ENCODE measurements at places on chromosomes 5 and 9.

DNA sequence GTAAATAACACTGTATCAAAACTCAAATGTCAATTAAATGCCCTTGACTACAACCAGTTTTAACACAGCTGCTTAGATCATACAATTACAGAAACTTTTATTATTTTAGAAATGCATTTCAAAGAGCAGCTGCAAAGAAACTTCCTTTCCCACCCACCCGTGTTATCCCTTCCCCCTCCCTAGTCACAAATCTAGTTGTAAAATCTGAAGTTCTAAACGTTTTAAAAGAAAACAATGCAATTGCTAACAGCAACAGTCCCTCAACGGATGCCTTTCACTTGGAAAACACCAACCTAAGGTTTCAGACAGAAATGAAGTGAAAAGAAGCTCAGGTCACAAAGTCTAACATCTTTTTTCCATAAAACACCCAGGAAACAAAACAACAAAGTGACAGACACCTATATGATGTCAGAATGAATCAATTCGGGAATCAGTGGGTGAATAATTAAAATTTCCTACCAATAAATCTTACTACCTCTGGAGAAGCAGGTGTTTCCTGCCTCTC, 100.3 kb downstream of the FBXW11 start:
- no peak for DNase-seq

- no peak for DNase-seq
Measured at GRCh38 chr9:113409883-113410206, 630 bp downstream of the POLE3 start.

- DNase-seq: no peak
Measured at GRCh38 chr9:7756088-7756487, 43.5 kb downstream of the DMAC1 start.

DNA sequence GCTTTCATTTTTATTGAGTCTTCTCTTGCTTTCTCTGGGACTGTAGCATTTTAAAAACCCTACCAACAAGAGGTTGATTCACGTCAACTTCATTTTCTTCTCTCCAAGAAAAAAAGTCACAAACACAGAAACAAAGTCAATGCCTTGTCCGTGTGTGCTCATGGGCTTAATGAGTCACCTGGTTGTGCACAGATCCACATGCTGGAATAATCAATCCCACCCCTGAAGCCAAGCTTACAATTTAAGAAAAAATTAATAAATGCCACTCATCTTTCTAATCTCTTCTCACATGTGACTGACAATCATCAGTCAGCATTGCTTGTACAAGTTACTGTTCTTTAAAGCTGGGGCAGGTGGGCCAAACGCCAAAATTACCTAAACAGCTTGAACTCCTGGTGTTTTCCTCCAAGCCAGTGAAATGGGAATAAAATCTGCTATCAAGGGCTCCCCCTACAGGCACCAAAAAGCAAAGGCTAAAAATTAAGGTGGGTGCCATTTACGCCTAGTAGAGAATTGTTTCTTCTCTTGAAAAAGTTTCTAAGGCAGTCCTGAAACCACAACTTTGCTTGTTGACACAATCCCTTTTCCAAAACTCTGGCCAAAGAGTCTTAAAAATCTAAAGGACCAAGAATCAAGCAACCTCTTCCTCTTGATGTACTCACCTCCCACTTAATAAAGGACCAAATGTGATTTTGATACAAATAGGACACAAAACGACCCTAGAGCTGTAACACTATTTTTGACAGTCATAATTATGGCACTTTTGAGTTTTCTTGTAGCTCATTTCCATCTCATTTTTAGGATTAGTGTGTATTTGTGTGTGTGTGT, 21.3 kb downstream of the TRMO start:
- no peak for DNase-seq

DNA sequence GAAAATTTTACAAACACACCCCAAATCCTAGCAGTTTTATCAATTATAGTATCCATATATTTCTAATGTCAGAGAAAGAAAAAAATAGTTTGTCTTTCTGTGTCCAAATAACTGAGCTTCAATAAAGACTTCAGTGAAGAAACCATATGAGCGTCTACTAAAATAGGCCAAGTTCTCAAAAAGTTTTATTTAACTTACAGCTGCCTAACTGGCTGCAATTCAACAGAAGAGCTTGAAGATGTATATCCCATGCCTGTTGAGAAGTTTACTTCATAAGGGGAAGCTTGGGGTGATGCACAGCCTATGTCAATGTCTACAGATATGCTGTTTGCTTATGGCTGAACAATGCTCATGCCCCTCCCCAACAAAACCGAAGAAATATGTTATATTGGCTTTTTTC, 43.7 kb upstream of the ELOVL7 start:
- no peak for DNase-seq

Data from T-cell (primary cell).